ENCODE measurements at places on chromosomes 12 and 14.
A peak's percentile ranks its signal among the peaks of the same experiment; 100 is the strongest.

- peak; percentile 28 for DNase-seq
Measured at GRCh38 chr12:49537752-49538509, 899 bp upstream of the KCNH3 start.

GRCh38 chr12:106901276-106901675, 54.4 kb upstream of the TMEM263 start:
- no peak for DNase-seq

DNA sequence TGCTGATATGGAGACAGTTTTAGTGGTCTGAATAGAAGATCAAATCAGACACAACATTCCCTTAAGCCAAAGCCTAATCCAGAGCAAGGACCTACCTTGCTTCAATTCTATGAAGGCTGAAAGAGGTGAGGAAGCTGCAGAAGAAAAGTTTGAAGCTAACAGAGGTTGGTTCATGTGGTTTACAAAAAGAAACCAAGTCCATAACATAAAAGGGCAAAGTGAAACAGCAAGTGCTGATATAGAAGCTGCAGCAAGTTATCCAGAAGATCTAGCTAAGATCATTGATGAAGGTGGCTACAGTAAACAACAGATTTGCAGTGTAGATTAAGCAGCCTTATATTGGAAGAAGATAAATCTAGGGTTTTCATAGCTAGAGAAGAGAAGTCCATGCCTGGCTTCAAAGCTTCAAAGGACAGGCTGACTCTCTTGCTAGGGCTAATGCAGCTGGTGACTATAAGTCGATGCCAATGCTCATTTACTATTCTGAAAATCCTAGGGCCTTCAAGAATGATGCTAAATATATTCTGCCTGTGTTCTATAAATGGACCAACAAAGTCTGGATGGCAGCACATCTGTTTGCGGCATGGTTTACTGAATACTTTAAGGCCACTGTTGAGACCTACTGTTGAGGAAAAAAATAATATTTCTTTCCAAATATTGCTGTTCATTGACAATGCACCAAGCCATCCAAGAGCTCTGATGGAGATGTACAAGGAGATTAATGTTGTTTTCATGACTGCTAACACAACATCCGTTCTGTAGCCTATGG, 361.0 kb downstream of the DPF3 start:
- no peak for DNase-seq

- peak; percentile 32 for DNase-seq
Measured at GRCh38 chr12:68334132-68334531, 2.0 kb upstream of the MDM1 start.

- DNase-seq = no peak
Measured at GRCh38 chr12:99957866-99958466, 26.8 kb downstream of the ANKS1B start.

DNA sequence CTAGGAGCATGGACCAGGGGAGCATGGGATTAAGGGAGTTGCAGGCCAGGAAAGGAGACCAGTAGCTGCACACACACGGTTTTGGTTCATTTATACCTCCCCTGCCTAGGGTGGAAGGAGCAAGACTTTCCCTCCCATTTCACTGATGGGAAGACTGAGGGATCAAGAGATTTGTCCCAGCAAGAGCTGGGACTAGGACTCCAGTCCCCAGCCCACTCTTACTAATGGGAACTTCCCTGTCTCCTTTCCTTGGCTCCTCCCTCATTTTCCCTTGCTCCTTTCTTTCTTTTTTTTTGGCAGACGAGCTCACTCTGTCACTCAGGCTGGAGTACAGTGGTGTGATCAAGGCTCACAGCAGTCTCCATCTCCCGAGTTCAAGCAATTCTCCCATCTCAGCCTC, 13.0 kb downstream of the SCNN1A start:
- no peak for DNase-seq

DNA sequence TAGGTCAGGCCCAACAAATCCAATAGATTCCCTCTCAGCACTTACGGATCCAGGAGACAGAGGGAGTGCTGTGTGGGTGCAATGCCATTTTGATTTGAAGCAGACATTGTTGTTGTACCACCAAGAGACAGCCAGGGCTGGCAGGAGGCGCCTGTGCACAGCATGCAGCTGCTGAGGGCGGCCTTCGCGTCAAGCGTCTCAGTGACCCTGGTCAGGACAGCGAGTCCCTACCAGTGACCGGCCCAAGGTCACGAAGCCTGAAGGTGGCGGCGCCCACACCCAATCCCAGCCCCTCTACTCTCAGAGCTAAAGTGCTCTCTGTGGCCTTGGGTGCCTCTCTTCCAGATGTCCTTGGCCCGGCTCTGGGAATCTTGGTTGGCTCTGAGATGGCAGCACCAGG, 40.5 kb downstream of the PRMT8 start:
- no peak for DNase-seq

GRCh38 chr14:76583174-76583573, 178.1 kb upstream of the VASH1 start:
- no peak for DNase-seq

DNA sequence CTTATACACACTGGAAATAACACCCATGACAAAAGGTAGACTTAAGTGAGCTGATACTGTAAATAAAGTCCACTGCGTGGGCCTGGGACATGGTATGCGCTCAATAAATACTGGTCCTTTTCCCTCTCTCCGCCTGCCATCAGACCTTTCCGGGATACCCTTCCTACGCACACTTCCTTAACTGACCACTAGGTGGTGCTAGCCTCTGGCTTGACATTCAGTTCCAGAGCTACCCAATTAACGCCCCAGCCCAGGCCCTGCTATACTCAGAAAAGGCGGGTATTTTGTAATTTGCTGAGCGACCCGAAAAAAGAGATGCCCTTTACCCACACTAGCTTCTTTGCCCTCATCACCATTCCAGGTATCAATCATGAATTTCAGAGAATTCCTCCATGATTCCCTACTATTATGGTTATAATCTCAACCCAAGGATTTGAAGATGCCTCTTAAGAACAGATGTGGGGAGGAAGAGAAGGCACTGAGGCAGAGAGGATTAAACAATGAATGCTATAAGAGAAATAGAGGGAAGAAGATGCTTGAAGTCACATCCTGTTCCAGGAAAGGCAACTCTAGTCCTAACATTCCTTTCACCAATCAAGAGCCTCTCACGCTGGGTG, 3.9 kb upstream of the LRP1 start:
- DNase-seq = peak; percentile 92

DNA sequence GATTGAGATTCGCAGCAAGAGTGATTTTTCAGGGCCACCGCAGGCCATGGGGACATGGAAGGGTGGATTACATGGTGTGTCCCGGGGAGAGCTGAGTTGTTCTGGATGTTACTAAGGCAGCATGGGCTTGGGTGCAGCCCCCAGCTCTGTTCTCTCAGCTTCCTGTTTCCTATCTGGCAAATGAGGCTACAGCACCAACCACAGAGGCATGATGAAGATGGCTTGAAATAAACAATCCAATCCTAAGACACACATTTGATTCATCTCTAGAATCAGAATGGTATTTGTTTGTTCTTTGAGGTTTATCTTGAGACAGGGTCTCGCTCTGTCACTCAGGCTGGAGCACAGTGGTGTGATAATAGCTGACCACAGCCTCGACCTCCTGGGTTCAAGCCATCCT, 21.6 kb downstream of the GLTP start:
- no peak for DNase-seq

GRCh38 chr12:126784328-126784921, 1482.5 kb upstream of the TMEM132C start:
- DNase-seq = peak; percentile 53

GRCh38 chr12:15151161-15152091, 69.8 kb downstream of the RERG start:
- peak; percentile 10 for DNase-seq

DNA sequence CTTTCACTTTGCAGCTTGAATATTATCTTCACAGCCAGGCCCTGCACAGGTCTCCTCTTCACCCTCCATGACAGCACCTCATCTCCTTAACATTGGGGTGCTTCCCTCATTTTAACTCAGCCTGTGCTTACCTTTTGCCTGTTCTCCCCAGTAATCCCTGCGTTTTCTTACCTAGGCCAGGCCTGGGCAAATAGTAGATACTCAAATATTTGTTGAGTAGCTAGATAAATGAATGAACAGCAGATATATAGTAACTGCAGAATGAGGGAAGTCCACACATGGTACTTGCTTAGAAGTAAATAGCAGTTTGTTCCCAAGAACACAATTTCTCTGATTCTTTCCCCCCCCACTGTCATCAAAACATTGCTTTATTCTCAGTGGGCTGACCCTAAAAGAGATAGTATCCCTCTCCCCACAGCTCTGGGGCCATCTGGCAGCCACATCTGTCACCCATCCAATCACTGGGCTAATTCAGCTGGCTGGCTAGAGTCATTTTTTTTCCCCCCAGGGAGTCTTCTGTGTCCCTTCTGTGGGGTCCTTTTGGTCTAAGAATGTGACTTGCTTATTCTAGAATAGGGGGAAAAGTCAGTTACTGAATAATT, 43.2 kb downstream of the APPL2 start:
- no peak for DNase-seq

DNA sequence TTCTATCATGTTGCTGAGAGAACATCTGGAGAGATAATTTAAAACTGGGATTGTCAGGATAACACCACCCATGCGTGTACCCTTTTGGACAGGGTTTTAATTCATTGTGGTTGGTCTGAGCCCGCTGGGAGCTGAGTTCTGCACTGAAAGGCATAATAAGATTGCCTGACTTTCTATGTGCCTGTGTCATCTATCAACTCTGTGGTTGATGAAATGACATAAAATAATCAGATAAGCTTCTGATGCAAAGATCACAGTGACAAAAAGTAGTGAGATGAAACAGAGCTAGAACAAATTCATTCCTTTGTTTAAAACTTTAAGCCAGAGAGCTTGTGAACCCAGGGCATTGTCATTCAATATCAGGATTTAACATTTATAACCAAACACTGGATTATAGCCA, 98.7 kb downstream of the BBS10 start:
- DNase-seq = no peak

DNA sequence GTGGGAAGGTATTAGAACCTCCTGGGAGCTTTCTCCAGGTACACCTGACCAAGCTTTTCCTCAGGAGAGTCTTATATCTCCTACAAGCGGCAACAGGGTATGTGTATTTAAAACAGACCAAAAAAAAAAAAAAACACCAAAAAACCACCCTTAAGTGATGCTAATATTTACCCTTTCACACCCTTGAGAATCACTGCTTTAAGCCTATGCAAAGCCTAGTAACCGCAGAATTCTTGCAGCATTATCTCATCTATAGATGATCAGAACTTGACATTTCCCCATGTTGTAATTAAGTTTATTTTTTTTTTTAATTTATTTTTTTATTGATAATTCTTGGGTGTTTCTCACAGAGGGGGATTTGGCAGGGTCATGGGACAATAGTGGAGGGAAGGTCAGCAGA, 19.3 kb downstream of the ZNF641 start:
- no peak for DNase-seq

DNA sequence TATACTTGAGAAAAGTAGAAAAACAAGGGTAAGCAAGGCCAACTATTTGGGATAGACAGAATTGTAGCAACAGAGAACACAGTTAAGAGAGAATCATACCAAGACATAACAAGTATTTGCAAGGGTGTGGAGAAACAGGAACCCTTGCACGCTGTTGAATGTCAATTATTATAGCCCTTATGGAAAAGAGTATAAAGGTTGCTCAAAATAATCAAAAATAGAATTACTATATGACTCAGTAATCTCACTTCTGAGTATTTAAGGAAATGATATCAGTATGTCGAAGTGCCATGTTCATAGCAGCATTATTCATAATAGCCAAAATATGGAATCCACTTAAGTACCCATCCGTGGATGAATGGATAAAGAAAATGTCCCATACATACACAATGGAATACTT, 193.3 kb downstream of the PHLDA1 start:
- no peak for DNase-seq

Data from suppressor macrophage treated with lipopolysaccharide for 4 hours (primary cell).